ENCODE measurements at places on chromosomes 4 and X. TPM values are rescaled to one million over a fixed set of nuclear protein-coding genes. Genes with fewer than 3 reads are reported as not detected.

Gene IL3RA
- 9.0 TPM for total RNA-seq

Gene ADH1A
- not detected for total RNA-seq

Gene CDX4
- not detected for total RNA-seq

- no peak overlapping the region for H3K4me3 ChIP-seq
- no peaks in the 10 kb centered on the region for H3K27me3 ChIP-seq
- DNase-seq, result no peak
- no peaks in the 10 kb centered on the region for H3K36me3 ChIP-seq
- H3K27ac ChIP-seq, result no peak overlapping the region
- no peaks in the 10 kb centered on the region for H3K4me1 ChIP-seq
Observed at GRCh38 chr4:67522230-67522629, 23.1 kb downstream of the CENPC start.

- no peak overlapping the region for H3K27ac ChIP-seq
- DNase-seq, result no peak
- H3K27me3 ChIP-seq, result no peaks in the 10 kb centered on the region
- no peaks in the 10 kb centered on the region for H3K36me3 ChIP-seq
- no peaks in the 10 kb centered on the region for H3K4me1 ChIP-seq
Observed at GRCh38 chr4:122617597-122618593, 3.0 kb downstream of the IL21 start.

- no peaks in the 10 kb centered on the region for H3K36me3 ChIP-seq
- no peak overlapping the region for H3K27ac ChIP-seq
- no peak overlapping the region for H3K4me3 ChIP-seq
- no peak for DNase-seq
Observed at GRCh38 chr4:72974694-72975487, 94.6 kb downstream of the COX18 start.

DNA sequence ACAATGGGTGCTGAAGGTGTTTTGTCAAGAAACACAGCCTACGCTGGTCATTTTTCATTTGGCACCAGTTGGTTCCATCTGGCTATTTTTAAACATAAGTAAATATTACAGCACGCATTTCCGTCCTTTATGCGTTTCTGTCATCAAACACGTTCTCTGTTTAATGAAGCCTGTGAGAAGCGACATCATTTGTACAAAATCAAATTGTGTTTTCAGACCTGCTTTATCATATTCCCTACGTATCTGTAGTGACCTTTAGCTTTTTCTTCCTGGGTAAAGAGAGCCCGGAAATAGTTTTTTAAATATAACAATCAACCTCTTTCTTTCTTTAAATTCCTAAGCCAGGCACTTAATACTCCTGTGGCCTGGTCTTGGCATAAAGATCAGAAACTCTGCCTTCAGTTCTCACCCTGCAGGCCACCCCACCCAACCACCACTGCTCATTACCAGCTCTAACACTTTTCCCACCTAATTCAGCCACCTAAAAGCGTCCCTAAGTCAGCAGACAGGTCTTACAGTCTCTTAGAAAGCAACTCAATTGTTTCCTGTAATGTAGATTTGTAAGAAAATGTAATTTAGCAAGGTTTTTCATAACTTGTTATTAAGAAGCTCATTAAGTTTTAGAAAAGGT, 30.4 kb downstream of the ACSL1 start:
- no peak overlapping the region for H3K4me3 ChIP-seq
- H3K36me3 ChIP-seq, result no peaks in the 10 kb centered on the region
- H3K27ac ChIP-seq, result no peak overlapping the region
